ENCODE measurements at places on chromosomes 16 and 17.
A peak's percentile ranks its signal among the peaks of the same experiment; 100 is the strongest.

- no peak for DNase-seq
Observed at GRCh38 chr17:70172449-70172848, 3.1 kb downstream of the KCNJ2 start.

DNA sequence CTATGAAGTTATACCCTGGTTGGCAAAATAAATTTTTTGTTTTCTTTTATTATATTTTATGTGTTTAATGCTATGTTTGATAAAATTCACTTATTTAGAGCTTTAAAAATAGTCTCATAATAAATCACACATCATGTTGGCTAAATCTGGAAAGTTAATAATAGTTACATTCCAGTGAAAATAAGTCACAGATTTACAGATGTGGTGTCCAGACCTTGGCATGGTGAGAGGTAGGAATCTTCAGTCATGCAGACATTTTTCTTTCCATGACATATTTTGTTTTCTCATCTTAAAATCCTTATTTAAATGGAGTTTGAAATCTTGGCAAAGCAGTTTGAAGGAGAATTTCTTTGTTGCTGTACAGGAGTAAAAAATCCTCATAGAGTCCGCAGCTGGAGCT, 48.1 kb upstream of the GOSR1 start:
- DNase-seq, result no peak

- DNase-seq, result peak; percentile 14
Observed at GRCh38 chr16:17374668-17375255, 96.0 kb downstream of the XYLT1 start.

DNA sequence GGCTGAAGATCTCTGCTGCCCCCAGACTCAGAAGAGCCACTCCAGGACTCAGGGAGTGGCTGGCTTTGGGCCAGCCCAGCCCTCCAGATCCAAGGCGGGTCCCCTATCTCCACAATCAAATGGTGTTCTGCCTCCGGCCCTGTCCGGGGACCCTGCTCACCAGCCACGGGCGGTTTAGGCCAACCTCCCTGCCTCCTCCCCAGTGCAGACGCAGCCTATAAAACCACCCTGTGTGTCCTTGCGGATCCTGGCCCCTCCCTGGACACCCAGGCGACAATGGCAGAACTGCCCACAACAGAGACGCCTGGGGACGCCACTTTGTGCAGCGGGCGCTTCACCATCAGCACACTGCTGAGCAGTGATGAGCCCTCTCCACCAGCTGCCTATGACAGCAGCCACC, at the start of gene SLC12A3:
SLC12A3 (plus strand) TSS at position 248 of the 400 bp plus-strand sequence; CDS start at position 277, 29 bp downstream.
- no peak for DNase-seq

- DNase-seq, result no peak
Observed at GRCh38 chr17:63850401-63850800, 7.9 kb upstream of the SMARCD2 start.

DNA sequence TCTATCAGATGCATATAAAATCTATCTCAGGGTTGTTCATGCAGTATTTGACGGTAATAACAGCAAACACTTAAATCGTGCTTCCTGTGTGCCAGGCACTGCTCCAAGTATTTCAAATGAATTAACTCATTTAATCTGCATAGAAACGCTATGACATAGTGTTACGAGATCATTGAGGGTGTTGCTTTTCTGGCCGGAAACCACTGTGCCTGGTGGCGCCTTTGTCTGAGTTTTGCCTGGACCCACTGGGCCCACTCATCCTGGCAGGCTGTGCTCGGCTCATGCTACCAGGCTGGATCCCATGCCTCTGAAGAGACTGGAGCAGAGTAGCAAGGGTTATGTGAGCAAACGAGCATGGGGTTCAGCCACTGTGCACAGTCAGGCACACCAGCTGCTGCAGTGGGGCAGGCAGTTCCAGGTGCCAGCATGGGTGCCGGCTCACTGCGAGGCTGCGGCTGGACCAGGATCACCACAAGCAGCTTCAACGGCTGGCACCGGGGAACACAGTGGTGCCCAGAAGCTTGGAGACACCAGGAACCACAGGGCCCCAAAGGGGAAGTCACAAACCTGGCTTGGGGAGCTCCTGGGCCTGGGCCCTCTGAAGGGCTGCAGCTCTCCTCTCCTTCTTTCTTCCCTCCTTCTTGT, 45.9 kb upstream of the CLEC19A start:
- DNase-seq, result no peak

DNA sequence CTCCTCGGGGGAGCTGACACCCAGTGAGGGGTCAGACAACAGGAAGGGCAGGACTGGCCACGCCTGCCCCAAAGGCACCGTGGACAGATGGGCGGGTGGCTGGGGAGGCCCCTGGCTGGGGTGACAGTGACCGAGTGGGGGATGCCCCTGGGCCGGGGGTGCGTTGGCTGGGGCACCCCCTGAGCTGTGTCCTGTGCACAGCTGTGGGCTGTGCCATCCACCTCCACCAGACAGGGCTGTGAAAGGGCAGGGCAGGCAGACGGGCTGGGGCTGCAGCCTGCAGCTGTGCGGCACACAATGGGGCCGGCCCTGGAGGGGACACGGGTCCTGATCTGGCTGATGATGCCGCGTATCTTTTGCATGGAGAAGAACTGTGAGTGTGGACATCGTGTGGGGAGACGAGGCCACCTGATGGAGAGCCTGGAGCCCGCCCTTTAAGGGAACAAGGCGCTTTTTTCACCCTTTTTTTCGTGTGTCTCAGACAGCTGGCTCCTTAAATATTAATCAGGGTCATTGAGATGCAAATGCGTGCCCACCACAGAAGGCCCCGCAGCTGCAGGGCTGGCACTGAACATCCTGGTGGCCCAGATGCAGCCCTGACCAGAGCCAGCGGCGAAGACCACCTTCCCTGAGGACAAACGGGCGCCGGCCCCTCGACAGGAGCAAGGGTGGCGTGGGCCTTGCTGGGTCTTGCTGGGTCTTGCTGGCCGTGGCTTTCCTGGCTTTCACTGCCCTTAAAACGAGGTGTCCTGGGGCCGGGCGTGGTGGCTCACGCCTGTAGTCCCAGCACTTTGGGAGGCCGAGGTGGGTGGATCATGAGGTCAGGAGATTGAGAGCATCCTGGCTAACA, 42.4 kb upstream of the GNG13 start:
- no peak for DNase-seq

- peak; percentile 22 for DNase-seq
Observed at GRCh38 chr17:4594931-4595684, 10.8 kb downstream of the SMTNL2 start.
